NCI-H524 (cell line): ENCODE measurements at places on chromosomes 2 and 18.

GRCh38 chr2:68287580-68288441 lies 31.9 kb downstream of the CNRIP1 start:
- no peak for DNase-seq

- no peak for DNase-seq
Observed at GRCh38 chr2:175034716-175035115, 29.5 kb upstream of the CHN1 start.

GRCh38 chr18:58887613-58887963 lies 22.9 kb downstream of the ZNF532 start:
- no peak for DNase-seq

DNA sequence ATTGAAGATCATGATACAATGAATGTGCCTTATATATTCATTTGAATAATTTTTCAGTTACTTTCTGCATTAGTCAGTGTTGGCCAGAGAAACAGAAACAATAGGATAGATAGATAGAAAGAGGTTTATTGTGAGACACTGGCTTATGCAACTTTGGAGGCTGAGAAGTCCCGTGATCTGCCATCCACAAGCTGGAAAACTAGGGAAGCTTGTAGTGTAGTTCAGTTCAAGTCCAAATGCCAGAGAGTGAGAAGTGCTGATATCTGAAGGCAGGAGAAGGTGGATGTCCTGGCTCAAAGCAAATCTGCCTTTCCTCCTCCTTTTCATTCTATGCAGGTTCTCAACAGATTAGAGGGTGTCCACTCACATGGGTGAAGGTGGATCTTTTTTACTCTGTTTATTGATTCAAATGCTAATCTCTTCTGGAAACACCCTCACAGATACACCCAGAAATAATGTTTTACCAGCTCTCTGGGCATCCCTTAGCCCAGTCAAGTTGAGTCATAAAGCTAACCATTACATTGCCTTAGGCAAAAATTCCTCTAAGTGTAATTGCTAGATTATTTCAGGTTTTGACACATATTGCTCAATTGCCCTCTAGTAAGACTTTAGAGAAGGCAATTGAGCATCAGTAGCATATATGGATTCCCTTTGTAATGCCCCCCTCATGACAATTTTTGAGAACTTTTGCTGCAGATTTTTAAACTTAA lies 341.4 kb downstream of the LPIN1 start:
- DNase-seq, result no peak

DNA sequence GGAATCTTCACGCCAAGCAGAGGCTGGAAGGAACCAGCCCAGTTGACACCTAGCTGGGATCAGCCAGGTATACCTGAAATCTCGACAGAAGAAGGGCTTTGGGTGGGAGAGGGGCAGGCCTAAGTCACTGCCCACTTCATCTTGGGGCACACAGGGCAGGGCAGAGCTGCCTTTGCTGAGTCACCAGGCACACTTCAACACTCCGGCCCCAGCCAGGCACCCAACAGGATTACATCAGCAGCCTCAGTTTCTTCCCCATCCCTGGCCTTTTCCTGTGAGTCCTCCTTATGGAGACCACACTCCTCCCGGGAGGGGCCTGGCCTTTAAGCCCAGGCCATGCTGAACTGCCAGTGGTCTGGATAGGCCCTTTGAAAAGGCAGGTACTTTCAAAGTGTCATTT lies 201.7 kb upstream of the HS6ST1 start:
- DNase-seq, result no peak

GRCh38 chr18:79625195-79625923 lies 54.2 kb upstream of the CTDP1 start:
- DNase-seq, result no peak

- DNase-seq, result no peak
Observed at GRCh38 chr2:229901819-229902218, 20.0 kb downstream of the TRIP12 start.

DNA sequence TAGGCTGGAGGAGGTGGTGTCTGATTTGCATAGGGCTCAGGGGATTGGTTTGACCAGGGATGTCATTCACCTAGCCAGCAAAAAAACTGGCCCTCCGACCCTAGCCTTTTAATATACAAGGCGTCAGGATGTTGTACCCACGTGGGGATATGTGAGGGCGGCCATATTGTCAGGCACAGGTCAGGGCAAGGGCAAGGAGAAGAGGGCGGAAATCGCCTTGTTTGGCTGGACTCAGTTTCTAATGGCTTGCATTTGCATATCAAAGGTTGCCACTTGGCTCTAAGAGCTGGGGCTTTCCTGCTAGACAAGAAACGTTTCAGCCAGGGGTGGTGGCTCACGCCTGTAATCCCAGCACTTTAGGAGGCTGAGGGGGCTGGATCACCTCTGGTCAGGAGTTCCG lies 24.9 kb upstream of the PDCL3 start:
- DNase-seq, result no peak
